Nephron progenitor cell (in vitro differentiated cells): ENCODE measurements at places on chromosomes 1 and 21.

- DNase-seq = no peak
These were observed 14.4 kb downstream of the FAAH start for GRCh38 chr1:46408356-46409062.

DNA sequence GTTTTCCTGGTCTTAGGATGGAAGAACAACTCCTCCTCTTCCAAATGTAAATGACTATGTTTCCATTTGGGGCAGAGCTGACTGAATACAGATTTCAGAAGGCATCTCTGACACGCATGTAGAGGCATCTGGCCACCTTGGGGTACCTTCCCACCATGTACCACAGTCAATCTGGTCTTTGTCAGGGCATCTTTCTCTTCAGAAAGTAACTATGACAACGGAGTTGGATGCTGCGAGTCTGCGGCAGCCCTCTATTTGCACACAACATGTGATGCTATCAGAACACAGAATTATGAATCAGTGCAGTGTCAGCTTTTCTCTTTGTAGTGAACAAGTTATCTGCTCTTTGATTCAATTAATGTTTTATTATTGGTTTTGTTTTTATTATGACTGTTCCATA, 94.7 kb downstream of the TSEN15 start:
- DNase-seq = no peak

DNA sequence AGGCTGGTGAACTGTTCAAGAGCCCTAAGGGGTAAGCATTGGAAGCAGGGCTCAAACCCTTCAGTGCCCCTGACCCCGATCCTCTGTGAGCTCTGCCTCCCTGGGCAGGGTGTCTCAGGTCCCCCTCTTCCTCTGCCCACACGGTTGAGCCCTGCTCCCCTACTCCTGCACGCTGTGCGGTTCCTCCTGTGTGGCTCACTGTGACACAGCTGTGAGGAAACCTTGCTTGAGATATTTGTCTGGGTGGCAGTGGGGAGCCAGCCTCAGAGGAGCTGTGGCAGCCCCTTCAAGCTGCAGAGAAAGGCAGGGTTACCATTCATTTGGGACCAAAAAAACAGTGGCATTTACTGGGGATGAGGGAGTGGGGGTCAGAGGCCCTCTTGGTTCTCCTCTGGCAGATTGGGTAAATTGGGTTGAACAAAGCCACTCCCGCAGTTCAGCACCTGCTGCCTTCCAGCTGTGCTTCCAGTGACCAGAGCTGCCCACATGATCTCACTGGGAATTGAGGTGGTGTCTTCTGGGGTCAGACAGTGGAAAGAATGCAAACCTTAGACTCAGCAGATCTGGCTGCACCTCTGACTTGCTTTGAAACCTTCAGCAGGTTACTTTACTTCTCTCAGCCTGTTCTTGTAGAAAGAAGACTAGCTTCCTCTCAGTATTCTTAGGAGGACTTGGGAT, 60.6 kb upstream of the CD1D start:
- no peak for DNase-seq

GRCh38 chr1:61474963-61475362, 250.0 kb downstream of the TM2D1 start:
- DNase-seq = no peak

DNA sequence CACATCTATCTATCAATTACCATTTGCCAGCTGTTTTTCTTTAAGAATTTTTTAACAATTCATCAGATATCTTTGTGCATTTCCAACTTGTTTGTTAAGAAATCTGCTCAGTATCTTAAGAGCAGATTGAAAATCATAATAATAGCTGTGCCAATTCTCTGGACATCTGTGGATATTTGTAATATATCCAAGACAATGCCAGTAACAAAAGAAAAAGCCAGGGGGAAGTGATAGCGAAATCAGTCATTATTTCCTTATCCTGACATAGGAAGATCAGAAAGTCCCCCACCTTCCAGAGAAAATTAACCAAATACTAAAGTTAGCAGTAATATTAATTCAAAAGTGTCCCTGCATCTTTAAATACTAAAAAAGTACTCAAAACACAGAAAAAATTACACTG, 217.1 kb downstream of the RERE start:
- no peak for DNase-seq

GRCh38 chr1:110055493-110056284, 14.8 kb downstream of the ALX3 start:
- DNase-seq = no peak

DNA sequence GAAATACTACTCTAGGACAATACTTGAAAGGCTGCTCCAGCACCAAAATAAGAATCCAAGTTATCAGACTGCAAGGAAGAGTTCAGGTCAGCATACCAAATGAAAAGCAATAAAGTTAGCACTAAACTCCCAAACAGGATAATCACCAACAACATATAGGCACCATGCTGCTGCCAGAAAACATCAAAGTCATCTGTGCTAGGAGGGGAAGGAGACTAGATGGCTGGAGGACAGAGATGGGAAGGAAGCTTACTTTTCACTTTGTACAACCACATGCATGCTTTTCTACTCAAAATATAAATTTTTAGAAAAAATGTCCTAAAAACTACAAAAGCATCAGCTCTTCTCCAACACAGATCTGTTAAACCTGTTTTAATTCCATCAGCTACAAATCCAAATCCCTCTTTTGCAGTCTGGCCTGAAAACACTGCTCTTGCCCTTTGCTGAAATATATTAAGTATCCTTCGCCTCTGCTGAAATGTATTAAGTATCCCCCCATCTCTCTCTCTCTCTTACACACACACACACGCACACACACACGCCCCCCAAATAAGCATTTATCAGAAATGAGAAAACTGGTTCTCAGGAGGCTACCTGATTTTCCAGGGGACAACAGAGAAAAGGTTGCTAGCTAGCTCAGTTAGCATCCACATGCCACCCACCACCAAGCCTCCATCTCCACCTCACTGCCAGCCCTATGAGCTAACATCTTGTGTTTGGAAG, 1.5 kb downstream of the GATAD2B start:
- no peak for DNase-seq

GRCh38 chr1:181793831-181794230, 267.7 kb downstream of the ZNF648 start:
- DNase-seq = no peak

GRCh38 chr1:60345049-60345448, 271.5 kb upstream of the C1orf87 start:
- no peak for DNase-seq

DNA sequence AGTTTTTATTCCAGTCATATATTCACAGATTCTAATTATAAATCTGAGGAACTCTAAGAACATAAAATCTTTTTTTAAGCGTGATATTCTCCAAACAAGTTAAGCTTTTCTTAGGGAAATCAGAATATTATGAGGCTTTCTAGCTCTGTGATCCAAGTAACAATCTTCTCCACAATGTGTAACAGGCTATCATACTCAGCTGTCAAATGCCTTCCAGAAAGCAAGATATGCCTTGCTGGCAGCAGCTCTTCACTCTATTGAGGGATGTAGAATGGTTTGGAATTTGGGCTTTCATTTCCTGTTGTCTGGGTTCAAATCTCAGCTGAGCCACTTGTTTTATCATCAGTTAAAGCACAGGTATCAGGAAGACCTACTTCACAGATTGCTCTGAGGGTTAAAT, 446.5 kb downstream of the PTBP2 start:
- DNase-seq = no peak

- no peak for DNase-seq
These were observed 1.0 kb upstream of the EPS15 start for GRCh38 chr1:51519865-51520699.

DNA sequence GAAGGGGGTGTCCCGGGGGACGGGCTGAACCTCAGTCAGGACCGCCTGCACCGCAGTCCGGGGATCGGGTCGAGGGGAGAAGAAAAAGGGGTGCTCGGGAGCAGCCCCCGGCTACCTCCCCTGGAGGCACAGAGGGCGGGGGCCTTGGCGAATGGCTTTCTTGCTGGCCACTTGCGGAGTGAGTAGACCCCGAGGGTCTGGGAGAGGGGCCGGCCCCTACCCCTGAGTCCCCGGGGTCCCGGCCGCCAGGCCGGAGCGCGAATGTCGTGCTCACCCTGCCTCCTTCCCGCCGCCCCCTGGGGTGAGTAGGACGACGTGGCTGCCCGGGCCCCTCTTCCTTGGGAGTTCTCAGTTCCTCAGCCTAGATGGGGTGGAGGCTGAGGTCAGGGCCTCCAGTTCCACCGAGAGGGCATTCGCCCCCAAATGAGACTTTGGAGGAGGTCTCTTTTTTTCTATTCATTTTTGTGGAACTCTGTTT, 113.0 kb downstream of the OSBPL9 start:
- DNase-seq = no peak

DNA sequence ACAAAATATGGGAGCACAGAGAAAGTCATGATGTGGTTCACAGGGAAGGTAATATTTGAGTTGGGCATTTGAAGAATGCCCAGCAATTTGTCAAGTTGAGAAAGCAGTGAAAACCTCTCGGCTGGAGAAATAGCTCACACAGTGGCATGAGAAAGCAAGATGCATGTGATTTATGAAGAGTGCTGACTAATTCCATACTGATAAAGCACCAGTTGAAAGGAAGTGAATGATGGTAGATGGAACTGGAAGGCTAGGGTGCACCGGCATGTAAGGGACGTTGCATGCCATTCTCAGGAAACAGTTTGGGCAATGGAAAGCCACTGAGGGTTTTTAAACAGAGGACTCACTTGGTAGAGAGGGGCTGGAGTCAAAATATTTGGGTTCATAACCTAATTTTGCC, 53.5 kb upstream of the MTF2 start:
- DNase-seq = no peak

DNA sequence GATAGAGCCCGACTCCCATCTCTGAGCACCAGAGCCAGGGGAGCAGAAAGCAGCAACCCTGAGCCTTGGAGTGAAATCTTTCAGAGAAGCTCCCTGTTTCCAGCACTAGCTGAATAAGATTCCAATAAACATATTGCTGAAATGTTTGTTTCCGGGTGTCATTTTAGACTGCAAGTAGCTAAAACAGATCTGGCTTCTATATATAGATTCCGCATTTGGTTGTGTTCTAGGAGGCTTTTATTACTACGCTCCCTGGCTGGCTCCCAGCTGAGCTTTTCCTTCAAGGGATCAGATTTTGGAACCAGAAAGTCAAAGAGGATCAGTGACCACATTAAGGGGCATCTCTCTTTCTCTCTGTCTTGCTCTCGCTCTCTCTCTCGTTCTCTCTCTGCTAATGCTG, 88.2 kb downstream of the PAPPA2 start:
- no peak for DNase-seq

- DNase-seq = no peak
These were observed 358.7 kb downstream of the RRAGC start for GRCh38 chr1:38500891-38501290.

DNA sequence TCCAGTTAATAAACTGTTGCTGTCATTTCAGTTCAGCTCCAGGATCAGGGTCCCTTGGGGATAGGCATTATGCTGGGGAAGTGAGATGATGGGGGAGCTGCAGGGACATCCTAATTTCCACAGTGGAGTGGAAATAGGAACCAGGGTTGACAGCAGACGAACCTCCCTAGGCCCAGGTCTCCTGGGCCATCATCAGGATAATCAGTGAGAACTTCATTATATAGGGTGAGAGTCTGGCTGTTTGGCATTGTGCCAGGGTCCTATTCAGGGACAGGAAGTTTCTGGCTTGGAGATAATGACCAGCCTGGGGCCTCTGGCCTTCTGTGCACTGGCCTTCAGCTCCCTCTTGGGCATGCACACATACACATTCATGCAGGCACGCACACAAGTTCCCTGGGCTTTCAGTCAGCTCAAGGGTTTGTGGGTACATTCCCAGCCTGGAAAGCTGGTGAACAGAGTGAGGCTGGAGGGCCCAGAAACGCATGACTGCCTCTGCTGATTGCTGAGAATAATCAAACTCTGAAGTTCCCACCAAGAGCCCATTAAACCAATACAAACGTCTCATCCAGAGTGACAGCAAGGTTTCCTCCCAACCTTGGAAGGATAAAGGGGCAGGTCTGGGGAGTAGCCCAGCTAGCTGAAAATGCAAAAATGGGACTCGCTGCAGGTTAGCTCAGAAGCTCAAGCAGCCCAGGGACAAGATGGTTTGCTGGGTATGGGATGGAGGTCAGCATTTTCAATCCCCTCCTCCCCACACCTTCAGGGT, 13.9 kb upstream of the LRIG2 start:
- DNase-seq = peak; percentile 31

- DNase-seq = peak; percentile 19
These were observed 62.1 kb downstream of the LRRN2 start for GRCh38 chr1:204623365-204623893.

GRCh38 chr1:184828369-184828717, 73.7 kb upstream of the EDEM3 start:
- no peak for DNase-seq

DNA sequence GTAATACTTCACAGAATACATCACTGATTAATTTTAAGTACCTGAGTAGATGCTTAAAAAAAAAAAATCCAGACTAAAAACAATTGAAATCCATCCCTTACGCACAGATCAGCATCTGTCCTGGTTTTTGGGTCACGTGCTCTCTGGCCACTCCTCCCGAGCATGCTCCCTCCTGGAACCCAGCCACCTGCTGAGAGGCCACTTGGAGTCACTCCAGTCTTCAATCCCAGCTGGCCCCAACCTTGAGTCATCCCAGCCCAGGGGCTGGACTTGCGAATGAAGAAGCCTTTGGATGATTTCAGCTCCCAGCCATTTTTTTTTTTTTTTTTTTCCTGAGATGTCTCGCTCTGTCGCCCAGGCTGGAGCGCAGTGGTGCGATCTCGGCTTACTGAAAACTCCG, 8.9 kb downstream of the MAP1LC3C start:
- no peak for DNase-seq

GRCh38 chr1:85629532-85629920, 49.0 kb downstream of the CCN1 start:
- no peak for DNase-seq

GRCh38 chr1:59814180-59814900, 409 bp upstream of the HOOK1 start:
- peak; percentile 88 for DNase-seq

DNA sequence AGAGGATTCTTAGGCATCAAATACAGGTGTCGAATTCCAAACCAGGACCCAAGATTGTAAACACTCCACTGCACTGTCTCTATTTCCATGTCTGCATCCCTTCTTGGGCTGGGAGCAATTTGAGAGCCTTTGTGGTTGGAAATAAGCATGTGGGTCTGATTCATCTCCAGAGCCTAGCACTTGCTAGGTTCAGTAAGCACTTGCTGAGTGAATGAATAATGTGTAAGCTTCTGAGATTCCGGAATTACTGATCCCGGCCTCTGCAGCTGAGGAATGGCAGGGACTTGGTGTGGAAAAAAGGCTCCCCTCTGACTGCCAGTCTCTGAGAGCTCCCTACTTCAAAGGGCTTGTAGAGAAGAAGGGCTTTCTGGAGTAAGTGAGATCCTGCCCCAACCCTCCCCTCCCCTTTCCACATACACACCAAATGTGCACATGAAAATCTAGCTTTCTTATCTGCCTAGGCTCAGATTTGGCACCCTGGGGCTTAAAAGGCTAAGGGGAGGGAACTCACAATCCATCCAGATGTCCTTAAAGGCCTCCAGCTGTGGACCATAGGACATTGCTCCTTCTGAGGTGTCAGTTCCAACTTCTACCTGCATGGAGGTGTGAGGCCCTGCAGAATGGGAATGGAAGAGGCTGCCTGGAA, 39.6 kb upstream of the TRABD2B start:
- no peak for DNase-seq

DNA sequence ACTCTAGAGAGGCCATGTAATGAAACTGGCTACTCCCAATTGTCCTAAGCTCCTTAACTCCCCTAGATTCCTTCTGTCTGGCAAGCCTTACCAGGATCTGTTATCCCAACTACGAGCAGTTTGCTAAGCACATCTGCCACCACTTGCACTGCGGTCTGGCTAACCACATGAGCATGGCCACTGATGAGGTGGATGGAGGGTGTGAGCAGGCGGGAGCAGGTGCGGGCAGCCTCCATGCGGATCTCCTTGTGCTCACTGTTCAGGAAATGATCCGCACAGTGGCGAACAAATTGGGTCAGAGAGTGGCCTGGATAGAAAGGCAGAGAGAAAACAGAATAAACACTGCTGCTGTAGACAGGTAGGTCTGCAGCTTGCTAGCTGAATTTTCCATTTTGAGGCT, 24.0 kb downstream of the MTOR start:
- no peak for DNase-seq
